IMR-90 (cell line): ENCODE measurements at places on chromosomes 1 and 21. TPM values are rescaled to one million over a fixed set of nuclear protein-coding genes. Genes with fewer than 3 reads are reported as not detected.

ADAM30 gene
- not detected in 2 replicates for total RNA-seq

IL19 gene
- total RNA-seq: not detected in 2 replicates

MASP2 gene
- total RNA-seq: not detected in 2 replicates

CFHR5 gene
- not detected in 2 replicates for total RNA-seq

WNT9A gene
- 0.18 and 0.28 TPM in 2 replicates for total RNA-seq

MATN1 gene
- total RNA-seq: 0.56 TPM in 1 of 2 replicates, not detected in the other

NTNG1 gene
- 2.3 and 2.8 TPM in 2 replicates for total RNA-seq

MPL gene
- total RNA-seq: not detected in 2 replicates

LCE1D gene
- not detected in 2 replicates for total RNA-seq

- no peak for DNase-seq
- no peak overlapping the region for H3K27ac ChIP-seq
- no peak overlapping the region for H3K4me3 ChIP-seq
- H3K36me3 ChIP-seq: no peaks in the 10 kb centered on the region
- peaks cover 25% of the 10 kb centered on the region for H3K27me3 ChIP-seq
Observed at GRCh38 chr21:43195121-43196021, 26.6 kb downstream of the CRYAA start.

DNA sequence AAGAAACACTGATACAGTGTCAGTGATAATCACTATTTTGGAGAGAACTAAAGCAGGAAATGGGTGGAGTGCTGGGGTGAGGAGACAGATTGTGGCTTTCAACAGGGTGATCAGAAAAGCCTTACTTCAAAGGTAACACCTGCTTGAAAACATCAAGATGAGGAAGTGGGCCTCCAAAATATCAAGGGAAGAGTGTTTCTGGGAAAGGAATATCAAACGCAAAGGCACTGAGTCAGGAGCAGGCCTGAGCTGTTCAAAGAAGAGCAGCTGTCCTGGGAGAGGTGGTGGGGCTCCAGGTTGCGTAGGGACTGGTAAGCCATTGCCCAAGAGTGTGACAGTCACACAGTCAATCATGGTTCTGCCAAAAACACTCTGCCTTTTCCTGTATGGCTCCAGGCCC lies 47.1 kb upstream of the ATP1A1 start:
- no peak overlapping the region for H3K4me3 ChIP-seq
- no peaks in the 10 kb centered on the region for H3K36me3 ChIP-seq

DNA sequence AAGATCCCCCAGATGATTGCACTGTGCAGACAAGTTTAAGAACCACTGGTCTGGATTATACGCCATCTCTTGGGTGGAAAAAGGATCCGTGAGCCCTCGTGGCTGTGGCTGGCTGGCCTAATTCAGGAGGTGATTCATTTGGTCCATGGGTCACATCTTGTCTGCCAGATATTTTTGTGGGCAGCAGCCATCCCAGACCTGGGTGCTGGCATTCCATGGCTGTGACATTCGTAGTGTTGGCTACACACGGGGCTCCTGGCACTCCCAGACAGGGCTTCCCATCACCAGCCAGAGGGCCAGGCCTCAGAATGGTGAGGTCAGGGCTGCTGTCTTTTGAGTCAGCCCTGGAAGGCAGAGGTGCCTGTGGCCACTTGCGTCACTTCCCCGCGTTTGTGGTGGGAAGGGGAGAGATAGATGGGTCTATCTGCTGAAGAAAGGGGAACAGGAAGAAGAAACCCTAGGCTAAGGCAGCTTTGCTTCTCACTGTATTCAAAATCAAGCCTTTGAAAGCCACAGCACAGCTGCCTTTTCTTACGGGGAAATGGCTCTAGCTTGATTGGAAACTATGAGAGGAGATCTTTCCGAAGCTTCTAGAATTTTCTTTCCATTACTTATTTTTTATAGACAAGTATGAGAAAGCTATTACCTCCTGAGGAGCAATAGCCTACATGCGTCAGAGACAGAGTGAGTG lies 32.4 kb downstream of the EIF2D start:
- H3K4me1 ChIP-seq: peaks cover 4% of the 10 kb centered on the region; the same call in 1 of the 2 replicates
- no peak overlapping the region for H3K27ac ChIP-seq
- no peaks in the 10 kb centered on the region for H3K27me3 ChIP-seq
- H3K4me3 ChIP-seq: no peak overlapping the region
- DNase-seq: peak; percentile 22
- H3K36me3 ChIP-seq: no peaks in the 10 kb centered on the region; the same call in 1 of the 2 replicates

- H3K27ac ChIP-seq: no peak overlapping the region
- H3K4me1 ChIP-seq: peaks cover 12% of the 10 kb centered on the region
- no peak for DNase-seq
- peaks cover 5% of the 10 kb centered on the region; the same call in 1 of the 2 replicates for H3K27me3 ChIP-seq
Observed at GRCh38 chr1:2415801-2416208, 3.4 kb upstream of the PEX10 start.

- H3K27ac ChIP-seq: no peak overlapping the region
- H3K4me3 ChIP-seq: no peak overlapping the region
- DNase-seq: no peak
Observed at GRCh38 chr1:172390683-172391551, 29.6 kb upstream of the C1orf105 start.

- H3K4me1 ChIP-seq: no peaks in the 10 kb centered on the region
- DNase-seq: no peak
- H3K27ac ChIP-seq: peak overlapping the region; percentile 82
- peaks cover 23% of the 10 kb centered on the region for H3K36me3 ChIP-seq
- peak overlapping the region; percentile 79 for H3K4me3 ChIP-seq
Observed at GRCh38 chr1:7962014-7962335, 464 bp downstream of the PARK7 start.

- no peaks in the 10 kb centered on the region for H3K4me1 ChIP-seq
- no peak overlapping the region for H3K27ac ChIP-seq
- peaks cover 4% of the 10 kb centered on the region for H3K27me3 ChIP-seq
- no peak for DNase-seq
- no peak overlapping the region for H3K4me3 ChIP-seq
- H3K36me3 ChIP-seq: no peaks in the 10 kb centered on the region
Observed at GRCh38 chr1:161970633-161971032, 53.0 kb downstream of the OLFML2B start.

GRCh38 chr1:111535256-111536191 lies 32.1 kb upstream of the ADORA3 start:
- no peaks in the 10 kb centered on the region for H3K27me3 ChIP-seq
- H3K4me1 ChIP-seq: peaks cover 4% of the 10 kb centered on the region; the same call in 1 of the 2 replicates
- H3K36me3 ChIP-seq: no peaks in the 10 kb centered on the region
- no peak for DNase-seq
- H3K27ac ChIP-seq: no peak overlapping the region

DNA sequence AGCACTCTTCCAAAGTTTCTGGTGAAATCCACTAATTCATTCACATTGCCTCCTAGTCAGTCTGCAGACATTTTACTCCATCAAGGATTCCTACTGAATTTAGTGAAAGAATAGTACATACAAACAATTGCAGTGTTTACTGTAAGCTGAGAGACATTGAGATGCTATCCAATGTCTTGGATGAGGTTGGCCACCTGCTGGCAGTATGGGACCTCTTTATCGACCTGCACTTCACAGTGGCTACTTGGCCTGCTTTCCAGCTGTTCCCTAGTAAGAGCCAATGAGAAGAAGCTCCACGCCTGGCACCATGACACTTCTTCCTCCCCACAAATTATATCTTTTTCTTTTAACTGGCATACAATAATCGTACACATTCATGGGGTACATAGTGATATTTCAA lies 51.5 kb upstream of the LRIF1 start:
- H3K27ac ChIP-seq: no peak overlapping the region
- no peaks in the 10 kb centered on the region for H3K36me3 ChIP-seq
- DNase-seq: no peak
- no peak overlapping the region for H3K4me3 ChIP-seq
- H3K27me3 ChIP-seq: no peaks in the 10 kb centered on the region

GRCh38 chr1:212294983-212295382 lies 9.8 kb downstream of the PPP2R5A start:
- no peaks in the 10 kb centered on the region for H3K27me3 ChIP-seq
- H3K4me1 ChIP-seq: peaks cover 5% of the 10 kb centered on the region
- no peak overlapping the region for H3K4me3 ChIP-seq
- no peaks in the 10 kb centered on the region for H3K36me3 ChIP-seq
